Globus pallidus (tissue), 1 donor: ENCODE measurements at places on chromosomes 7 and 10.
A peak's percentile ranks its signal among the peaks of the same experiment; 100 is the strongest.

- DNase-seq = peak; percentile 55
These were observed 144.5 kb downstream of the NEURL1 start for GRCh38 chr10:103637927-103638557.

GRCh38 chr7:136403591-136403990, 426.4 kb upstream of the MTPN start:
- no peak for DNase-seq

GRCh38 chr10:80260295-80261243, 28.9 kb downstream of the MAT1A start:
- no peak for DNase-seq

DNA sequence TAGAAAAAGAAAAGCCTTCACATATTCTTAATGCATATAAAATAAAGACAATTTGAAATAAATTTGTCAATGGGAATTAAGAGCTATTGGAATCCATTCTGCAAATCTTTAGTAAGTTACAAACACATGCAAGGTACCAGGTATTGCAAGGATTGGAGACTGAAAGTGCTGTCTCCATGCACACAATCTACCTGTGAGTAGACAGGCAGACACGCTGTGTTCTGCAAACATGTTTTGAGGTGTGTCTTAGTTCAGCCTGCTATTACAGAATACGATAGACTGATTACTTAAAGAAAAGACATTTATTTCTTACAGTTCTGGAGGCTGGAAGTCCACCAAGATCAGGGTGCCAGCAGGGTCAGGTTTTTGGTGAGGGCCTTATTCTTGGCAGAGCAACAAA, 10.0 kb downstream of the NMT2 start:
- DNase-seq = no peak

DNA sequence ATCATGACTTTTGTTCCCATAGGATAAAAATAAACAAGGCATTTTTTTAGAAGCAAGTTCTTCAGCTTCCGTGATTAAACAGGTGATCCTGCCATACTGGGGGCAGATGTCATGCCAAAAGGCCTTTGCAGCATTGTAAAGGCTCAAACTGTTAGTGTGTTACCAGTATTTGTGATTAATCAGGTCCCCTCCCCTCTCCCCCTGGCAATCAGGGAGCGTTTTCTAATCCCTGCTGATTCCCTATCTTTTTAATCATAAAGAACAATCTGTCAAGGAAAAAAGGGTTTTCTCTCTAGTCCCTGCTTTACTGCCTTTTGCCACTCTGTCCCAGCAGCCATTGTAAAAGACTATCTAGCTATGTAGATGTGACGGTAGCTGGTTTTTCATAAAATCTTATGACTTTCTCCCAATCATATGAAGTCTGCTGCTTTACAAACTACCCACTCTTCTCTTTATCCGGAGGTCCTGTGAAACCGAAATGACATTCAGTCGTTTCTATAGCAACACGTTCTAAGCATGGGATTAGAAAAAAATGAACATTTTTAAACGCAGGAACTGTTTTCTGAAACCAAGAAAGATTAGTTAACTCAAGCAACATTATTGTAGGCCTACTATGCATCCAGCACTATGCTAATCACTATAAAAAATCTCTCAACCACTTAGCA, 210.9 kb downstream of the RNLS start:
- no peak for DNase-seq

DNA sequence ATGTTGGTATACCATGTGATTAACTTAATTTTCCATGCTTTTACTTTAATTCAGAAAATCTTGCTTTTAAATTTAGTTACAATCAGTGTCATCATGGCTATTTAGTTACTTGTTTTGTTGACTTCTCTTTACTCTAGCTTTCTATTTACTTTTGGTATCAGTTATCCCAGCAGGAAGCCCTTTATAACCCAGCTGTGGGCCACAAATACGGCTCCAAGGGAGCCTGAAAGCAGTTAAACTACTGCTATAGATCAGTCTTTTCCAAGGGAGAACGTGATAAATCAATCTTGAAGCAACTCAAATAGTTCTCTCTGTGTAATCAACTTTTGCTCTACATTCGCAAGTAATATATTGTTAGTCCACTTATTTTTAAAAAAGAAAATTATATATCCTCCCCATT, 287.4 kb downstream of the CACNA2D1 start:
- DNase-seq = no peak

GRCh38 chr7:84583331-84583730, 388.7 kb upstream of the SEMA3A start:
- DNase-seq = no peak
